ENCODE measurements at places on chromosomes 7 and 10.
A peak's percentile ranks its signal among the peaks of the same experiment; 100 is the strongest.

DNA sequence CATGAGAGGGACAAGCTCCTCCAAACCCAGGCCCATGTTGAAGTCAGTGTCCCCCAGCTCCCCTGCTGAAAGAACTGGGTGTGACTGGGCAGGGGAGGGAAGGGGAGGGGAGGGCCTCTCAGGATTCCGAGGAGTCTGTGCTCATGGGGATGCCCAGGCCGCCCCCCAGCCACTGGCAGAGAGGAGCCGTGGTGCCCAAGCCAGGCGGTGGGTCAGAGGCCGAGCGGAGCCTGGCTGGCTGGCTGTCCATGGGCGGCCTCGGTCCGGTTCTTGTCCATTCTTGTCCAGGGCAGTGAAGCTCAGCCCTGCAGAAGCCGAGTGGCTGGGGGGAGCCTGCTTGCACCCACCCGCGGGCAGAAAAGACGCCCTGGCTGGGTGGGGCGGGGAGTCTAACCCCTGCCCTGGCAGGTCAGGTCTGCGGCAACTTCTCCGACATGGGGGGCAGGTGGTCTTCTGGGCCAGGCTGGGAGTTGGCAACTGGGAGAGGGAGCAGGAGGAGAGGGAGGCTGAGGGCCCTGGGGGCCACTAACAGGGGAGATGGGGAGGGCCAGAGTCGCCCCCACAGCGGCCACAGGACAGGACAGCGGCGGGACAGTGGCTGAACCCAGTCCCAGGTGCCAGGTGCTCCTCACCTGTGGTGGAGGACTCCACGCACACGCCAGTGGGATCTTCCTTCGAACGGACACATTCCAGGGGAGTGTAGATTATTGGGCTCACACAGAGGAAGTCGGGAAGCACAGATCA, 54.1 kb downstream of the FOXL3 start:
- DNase-seq: no peak

DNA sequence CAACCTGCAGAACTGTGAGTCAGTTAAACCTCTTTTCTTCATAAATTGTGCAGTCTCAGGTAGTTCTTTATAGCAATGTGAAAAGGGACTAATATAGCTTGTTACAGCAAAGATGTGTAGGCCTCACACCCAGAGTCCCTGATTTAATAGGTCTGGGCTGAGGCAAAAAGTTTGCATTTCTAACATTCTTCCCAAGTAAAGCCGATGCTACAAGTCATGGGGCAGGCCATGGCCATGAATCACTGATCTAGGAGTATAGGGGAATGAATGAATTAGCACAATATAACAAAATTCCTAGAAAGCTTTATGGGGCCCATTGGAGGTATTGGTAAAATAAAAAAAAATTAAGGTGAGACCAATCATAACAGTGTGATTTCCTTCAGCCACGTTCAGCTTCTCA, 11.5 kb upstream of the AASS start:
- DNase-seq: no peak

- DNase-seq: no peak
These were observed at the start of gene MSMB for GRCh38 chr10:46046261-46046660. TSS of gene MSMB (minus strand) at chr10:46046269. CDS start at chr10:46046237, 32 bp downstream.

DNA sequence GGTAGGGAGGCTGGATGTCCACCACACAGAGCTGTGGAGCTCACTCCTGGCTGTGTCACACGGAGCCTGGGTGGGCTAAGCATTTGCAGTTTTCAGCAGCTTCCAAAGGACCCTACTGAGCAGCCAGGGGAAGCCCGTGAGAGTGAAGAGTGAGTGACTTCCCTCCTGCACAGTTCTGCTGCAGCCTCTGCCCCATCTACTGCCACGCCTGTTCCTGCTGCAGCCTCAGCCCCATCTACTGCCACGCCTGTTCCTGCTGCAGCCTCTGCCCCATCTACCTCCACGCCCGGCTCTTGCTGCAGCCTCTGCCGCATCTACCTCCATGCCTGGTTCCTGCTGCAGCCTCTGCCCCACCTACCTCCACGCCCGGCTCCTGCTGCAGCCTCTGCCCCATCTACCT, 12.2 kb downstream of the ADAM8 start:
- DNase-seq: peak; percentile 61

DNA sequence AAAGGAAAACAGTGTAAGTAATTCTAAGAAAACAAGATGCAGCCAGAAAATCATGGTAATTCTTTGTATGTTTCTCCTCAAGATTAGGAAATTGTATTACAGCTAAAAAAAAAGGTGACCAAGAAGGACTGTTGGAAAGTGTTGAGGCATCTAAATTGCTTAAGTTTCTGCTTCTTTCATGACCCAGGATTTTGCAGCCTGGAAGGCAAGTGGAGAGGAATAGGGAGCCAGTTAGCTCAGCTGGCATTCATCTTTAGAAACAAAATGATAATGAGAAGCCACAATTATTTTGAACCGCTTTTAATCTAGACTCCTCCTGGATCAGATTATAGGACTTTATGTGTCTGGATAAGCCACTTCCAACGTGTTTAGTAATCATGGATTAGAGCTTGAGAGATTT, 56.8 kb upstream of the TMEM229A start:
- no peak for DNase-seq

- DNase-seq: no peak
These were observed 181.4 kb downstream of the GPAM start for GRCh38 chr10:112002206-112002605.

DNA sequence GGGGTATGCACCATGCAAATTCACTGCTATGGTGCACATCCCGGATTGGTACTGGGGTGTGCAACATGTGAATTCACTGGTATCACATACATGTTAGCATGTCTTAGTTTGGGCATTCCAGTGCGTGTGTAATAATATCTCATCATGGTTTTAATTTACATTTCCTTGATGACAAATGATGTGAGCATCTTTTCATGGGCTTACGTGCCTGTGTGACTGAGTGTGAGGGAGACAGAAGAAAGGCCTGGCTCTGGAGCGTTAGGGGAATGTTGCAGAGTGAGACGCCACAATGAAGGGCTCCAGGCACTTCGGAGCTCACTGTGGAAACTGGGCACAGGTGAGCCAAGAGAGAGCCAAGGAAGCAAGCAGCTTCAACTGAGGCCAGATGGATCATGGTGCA, 162.6 kb downstream of the UBE2H start:
- DNase-seq: no peak

DNA sequence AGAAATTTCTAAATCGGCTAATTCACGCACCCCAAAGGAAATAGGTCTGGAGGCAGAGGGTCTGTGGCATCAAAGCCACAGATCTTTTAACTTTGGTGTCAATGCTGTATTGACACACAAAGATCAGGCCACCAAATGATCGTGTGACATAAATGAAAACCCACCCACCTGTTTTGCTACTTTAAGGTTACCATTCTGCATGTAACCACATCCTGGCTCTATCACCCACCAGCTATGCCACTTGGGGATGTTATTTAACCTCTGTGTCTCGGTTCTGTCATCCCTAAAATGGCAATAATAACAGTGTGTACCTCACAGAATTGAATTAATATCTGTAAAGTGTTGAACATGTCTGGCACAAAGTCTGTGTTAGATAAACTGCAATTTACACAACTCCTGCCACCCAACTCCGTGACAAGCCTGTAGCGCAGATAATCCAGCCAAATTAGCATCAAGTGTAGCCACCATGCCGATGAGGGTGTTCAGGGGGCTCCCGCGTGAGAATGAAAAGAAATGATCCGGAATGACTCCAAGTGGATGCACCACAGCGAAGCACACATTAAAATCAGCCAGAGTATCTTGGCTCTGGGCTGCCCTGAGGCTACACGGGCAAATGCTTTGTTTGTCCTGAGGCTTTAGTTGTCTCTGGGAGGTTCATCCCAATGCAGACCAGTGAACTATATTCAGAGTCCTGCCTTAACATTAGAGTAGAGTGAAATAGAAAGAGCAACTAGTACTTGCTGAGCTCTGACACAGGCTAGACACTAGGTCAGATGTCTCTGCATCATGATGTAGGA, 158.4 kb upstream of the NEBL start:
- DNase-seq: no peak

GRCh38 chr10:63722537-63722936, 201.3 kb downstream of the REEP3 start:
- DNase-seq: peak; percentile 72

DNA sequence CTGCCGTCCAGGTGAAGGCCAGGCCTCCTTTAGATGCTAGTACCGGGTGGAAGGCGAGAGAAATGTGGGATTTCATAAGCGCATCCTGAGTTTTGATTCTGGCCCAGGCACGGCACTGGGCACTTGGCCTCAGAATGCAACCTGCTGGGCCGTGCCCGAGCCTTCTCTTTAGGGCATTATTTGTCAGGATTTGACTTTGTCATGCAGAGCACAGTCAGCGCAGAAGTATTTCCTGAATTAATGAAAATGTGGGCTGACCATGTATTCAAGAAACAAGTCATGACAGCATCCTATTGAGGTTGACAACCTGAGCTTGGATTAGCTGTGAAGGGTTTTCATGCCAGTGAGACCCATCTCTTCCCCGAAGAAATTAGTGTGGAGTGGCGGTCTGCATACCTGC, 34.4 kb downstream of the RCC1L start:
- no peak for DNase-seq

GRCh38 chr10:132804785-132805426, 19.0 kb upstream of the NKX6-2 start:
- DNase-seq: no peak

GRCh38 chr7:155509359-155509724, 37.0 kb downstream of the CNPY1 start:
- no peak for DNase-seq

GRCh38 chr10:131211146-131211545, 100.4 kb downstream of the TCERG1L start:
- DNase-seq: peak; percentile 36

DNA sequence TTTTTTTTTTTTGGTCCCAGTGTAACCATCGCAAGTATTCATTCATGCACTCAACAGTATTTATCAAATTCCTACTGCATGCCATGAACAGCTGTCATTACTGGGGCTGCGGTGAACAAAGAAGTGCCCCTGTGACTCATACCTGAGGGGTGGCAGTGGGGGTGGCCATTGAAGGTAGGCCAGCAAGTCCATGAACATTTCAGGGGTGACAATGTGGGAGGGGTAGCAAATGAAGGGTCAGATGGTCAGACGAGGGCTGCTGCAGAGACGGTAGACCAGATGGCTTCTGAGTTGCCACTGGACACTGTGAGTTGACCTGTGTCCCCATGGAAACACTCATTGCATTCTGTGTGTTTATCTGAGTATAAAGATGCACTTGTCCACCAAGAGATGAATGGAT, 92.5 kb upstream of the PITRM1 start:
- DNase-seq: no peak

GRCh38 chr10:28263136-28263857, 39.6 kb downstream of the MPP7 start:
- peak; percentile 52 for DNase-seq

DNA sequence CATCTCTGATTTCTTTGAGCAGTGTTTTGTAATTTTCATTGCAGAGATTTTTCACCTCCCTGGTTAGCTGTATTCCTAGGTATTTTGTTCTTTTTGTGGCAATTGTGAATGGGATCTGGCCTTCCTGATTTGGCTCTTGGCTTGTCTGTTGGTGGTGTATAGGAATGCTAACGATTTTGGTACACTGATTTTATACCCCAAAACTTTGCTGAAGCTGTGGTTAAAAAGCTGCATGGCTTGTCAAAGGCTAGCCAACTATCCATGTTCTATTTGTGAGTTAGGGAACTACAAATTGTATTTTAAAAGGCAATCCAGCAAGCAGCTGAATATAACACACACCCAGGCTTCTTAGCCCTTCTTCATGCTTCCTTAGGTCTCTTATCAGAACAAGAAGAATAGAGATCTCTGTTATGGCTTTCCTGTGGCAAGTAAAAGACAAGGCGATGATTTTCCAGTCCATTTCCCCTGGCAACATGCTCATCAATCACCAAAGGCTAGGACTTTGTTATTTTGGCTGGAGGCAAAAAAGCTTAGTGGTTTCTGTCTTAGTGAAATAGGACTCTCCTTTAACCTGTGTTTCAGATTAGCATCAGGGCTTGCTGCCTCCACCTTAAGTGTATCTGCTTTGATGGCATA, 77.5 kb downstream of the CDK6 start:
- DNase-seq: no peak

DNA sequence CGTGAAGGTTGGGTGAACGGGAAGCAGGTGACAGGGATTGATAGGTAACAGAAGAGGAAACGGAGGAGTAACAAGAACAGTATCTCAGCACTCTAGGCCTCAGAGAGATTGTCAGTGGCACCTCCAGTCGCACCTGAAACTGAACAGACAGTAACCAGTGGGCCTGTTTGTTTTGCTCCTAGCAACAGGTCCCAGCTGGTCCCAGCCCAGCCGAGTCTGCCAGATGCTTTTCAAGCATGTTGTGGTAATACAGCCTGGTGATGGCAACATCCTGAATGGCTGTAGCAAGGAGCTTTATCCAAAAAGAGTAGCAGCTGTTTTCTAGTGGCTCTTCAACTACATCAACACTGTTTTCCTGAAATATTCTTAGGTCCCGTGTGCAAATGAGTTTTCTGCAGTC, 4.7 kb downstream of the CACNB2 start:
- no peak for DNase-seq

DNA sequence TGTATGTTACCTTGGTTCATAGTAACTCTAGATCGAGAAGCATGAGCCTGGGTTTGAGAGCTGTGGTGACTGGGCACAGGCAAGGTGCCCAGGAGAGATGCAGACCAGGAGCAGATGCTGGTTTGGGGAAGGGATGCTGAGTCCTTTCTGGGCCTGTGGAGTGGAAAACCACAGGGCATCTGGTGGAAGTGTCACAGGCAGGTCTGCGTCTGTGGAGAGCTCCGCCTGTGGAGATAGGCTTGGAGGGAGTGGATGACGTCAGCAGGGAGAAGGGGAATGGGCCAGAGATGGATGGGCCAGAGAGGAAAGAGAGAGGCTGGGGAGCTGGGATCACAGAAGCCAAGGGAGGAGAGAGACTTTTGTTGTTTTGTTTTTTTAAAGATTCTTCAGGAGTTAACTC, 14.8 kb downstream of the CYP26A1 start:
- no peak for DNase-seq

- DNase-seq: no peak
These were observed 48.3 kb downstream of the MRPL32 start for GRCh38 chr7:42980514-42980913.

DNA sequence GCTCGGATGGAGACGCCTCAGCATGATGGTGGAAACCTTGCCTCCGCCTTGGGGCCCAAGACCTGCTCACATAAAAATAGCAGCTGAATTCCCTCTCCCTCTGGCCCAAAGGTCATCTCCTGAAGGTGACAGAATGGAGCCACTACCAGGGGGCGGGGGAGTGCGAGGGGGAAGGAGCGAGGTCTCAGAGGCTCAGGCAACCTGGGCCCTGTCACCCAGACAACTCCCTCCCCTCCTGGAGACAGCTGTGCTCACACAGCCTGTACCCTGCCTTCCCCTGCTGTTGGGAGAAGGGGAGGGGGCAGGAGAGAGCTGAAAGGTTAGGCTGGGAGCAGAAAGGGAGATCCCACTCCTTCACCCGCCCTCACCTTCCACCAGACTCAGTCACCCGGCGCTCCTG, 173.0 kb upstream of the RHEB start:
- no peak for DNase-seq

DNA sequence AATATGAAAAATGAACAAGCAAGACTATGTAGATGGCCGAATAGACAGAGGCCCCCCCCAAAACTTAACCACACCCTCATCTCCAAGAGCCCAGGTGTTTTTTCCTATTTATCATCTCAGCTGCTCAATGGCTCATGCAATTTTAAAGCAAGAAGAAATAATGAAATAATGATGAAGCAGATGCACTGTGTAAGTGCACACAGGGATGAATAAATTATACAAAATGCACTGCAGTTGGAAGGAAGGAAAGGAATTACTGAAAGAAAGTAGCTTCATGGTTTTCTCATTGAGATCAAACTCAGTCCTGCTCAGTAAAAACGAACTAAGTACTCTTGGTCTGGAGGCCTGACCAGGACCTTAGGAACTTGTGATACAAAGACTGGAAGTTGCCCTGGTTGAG, 810.1 kb downstream of the NRG3 start:
- no peak for DNase-seq
